Lower leg skin (tissue), 4 donors: ENCODE measurements at places on chromosomes 12 and 14.

DNA sequence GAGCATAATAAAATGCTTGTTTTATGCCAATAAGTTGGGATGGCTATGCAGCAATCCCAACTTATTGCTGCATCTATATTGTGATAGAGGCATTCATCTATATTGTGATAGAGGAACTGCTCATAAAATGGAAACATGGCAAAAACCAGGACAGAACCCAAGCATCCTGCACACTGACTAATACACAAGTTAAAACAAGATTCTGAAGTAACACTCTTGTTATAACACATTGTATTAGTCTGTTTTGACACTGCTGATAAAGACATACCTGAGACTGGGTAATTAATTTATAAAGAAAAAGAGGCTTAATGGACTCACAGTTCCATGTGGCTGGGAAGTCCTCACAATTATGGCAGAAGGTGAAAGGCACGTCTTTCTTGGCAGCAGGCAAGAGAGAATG, 36.8 kb downstream of the KCNK10 start:
- DNase-seq, result no peak

- no peak for DNase-seq
Measured at GRCh38 chr12:125203145-125203765, 138.0 kb downstream of the AACS start.

DNA sequence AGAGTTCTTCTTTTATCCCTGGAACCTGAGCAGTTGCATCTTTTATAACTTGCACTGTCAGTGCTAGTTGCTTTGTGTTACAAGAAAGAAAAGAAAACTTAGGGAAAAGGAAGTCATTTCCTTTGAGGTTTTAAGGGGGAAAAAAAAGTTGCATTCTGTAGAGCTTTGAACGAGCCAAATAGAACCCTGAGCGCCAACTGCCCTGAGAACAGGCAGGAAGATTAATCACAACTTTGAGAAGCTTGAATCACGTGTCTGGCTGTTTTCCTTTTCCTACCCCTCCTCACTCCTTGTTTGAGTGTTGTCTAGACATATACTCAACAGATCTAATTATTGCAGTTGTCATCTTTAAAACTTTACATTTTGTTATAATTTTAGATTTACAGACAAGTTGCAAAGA, 12.5 kb downstream of the PCNX1 start:
- no peak for DNase-seq

- no peak for DNase-seq
Measured at GRCh38 chr14:103594265-103594664, 31.5 kb downstream of the COA8 start.

DNA sequence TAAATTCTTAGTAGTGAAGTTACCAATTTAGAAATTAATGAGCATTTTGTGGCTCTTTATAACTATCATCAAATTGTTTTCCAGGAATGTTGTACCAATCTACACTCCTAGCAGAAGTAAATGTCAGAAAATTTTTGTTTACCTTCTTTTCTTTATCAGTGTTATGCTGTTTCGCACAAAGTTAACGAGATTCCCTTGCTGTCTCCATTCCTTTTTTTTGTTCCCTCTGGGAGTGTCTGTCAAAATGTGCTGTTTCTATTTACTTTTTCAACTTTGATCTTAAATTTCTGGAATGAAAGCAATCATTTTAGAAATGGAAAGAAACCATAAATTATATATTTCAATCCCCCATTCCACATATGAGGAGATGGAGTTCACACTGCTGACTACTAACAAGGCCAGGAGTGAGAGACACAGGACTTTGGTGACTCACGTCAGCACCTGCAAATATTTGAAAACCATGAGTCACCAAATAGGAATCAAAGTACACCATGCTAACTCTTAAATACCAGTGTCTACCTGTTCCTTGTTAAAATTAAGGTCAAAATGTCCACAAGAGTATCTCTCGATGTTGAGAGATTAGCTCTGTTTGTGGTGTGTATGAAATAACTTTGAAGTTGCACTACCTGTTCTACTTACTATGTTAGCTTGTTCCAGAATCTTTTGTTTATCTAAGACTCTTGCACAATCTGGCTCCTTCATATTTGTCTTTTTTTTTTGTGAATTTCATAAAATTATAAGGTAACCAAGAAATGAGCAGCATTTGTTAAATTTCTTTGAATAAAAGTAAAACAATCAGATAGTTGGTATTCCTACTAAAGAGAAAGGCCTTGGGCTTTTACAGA, 106.0 kb downstream of the RMST start:
- no peak for DNase-seq

- DNase-seq, result no peak
Measured at GRCh38 chr12:80400571-80400991, 43.5 kb upstream of the PTPRQ start.

GRCh38 chr12:60489071-60489470, 893.2 kb downstream of the SLC16A7 start:
- no peak for DNase-seq

DNA sequence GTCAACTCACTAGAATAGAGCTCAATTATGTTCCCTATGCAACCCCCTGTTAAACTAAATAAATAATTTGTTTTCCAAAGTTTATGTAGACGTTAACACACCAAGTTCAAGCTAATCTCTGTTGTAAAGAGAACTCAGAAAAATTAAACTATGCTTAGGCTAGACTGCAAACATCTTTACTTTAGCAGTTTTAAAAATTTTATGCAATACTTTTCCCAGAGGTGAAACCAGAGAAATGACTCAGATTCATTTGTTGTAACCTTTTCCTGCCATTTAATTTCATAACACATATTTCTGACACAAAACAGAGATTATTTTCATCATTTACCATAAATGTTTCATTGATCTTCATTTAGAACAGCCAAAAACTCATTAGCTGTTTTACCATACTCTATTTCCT, 27.4 kb downstream of the ABCC9 start:
- DNase-seq, result no peak

- DNase-seq, result no peak
Measured at GRCh38 chr12:46153268-46153872, 115.5 kb downstream of the SLC38A1 start.

GRCh38 chr14:65169351-65169750, 67.0 kb upstream of the MAX start:
- DNase-seq, result no peak

- DNase-seq, result no peak
Measured at GRCh38 chr12:53869500-53869899, 69.1 kb upstream of the HOXC13 start.

GRCh38 chr12:87082756-87083155, 826.6 kb upstream of the MGAT4C start:
- no peak for DNase-seq

DNA sequence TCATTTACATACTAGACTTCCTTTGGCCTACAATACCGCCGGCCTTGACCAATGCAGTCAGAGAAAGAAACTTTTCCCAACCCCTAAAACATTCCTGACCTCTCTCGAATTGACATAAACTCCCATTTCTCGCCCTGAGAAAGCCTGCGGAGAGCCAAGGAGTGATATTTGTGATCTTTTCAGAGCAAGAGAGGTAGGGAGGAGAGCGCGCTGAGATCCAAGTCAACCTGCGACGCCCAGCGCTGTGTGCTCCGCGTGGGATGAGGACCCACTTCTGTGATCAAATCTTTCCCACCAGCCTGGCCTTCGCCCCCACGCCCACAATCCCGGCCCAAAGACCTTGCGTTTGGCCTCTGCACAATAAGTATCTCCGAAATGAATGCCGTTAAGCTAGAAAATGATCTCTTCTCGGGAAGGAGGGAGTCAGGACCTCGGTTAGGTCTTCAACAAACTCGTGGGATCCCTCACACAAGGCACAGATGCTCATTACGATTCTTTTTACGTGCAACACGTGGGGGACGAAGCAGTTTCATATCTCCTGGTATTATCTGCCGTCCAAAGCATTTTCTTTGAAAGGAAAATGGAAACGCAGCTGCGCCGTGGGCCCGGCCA, 6.3 kb upstream of the NPAS3 start:
- DNase-seq, result no peak

GRCh38 chr14:60116181-60116580, 24.5 kb downstream of the PCNX4 start:
- no peak for DNase-seq
